Vagina (tissue), 2 donors: ENCODE measurements at places on chromosomes 16 and 17.

DNA sequence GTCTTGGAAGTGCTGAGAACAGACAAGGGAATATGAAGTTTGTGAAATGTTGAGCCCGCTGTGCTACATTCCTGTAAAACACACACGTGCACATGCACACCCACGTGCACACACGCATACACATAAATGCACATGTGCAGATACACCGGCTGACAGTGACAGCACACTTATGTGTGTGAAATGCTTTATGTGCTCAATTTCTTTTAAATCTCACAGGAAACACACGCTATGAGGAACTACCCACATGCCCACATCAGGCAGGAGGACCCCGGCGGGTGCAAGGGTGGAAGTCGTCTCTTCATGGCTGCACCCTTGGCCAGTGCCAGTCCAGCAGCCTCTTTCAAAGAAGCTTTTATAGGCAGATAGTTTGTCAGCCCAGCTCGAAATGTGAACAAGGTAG lies 561 bp upstream of the WFDC1 start:
- DNase-seq, result no peak

DNA sequence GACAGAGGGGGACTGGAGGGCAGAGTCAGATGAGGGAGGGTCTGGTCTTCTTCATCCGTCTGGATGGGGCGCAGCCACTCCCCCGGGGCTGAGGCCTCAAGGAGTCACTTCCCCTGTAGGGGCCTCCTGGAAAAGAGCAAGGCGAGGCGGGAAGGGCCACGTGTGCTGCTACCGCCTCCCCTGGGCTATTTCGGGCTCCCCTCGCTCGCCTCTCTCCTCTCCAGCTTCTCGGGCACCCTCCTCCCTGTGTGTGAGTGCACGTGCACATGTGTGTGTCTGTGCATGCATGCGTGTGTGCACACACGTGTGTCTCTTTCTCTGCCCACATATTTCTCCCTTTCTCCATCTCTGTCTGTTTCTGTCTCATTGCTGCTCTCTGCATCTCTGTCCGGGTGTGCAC lies 10.1 kb downstream of the GSG1L start:
- no peak for DNase-seq

- DNase-seq, result no peak
Measured at GRCh38 chr16:50613281-50613963, 65.2 kb downstream of the NKD1 start.

GRCh38 chr16:4675864-4676786 lies 17.2 kb upstream of the NUDT16L1 start:
- DNase-seq, result no peak

DNA sequence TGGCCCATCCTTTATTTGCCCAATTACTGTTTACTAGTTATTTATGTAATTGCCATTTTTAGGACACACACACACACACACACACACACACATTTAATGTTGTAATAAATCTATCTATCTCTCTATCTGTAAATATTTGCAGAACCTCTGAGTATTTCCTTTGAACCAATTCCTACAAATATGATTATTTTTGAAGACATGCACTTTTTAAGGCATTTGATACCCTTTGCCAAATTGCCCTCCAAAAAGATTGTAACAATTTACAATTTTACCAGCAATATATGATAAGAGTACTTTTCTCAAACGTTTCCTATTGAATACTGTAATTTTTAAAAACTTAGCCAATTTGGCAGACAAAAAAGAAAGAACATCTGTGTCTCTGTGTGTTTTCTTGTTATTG lies 143.8 kb upstream of the FOXF1 start:
- DNase-seq, result no peak

DNA sequence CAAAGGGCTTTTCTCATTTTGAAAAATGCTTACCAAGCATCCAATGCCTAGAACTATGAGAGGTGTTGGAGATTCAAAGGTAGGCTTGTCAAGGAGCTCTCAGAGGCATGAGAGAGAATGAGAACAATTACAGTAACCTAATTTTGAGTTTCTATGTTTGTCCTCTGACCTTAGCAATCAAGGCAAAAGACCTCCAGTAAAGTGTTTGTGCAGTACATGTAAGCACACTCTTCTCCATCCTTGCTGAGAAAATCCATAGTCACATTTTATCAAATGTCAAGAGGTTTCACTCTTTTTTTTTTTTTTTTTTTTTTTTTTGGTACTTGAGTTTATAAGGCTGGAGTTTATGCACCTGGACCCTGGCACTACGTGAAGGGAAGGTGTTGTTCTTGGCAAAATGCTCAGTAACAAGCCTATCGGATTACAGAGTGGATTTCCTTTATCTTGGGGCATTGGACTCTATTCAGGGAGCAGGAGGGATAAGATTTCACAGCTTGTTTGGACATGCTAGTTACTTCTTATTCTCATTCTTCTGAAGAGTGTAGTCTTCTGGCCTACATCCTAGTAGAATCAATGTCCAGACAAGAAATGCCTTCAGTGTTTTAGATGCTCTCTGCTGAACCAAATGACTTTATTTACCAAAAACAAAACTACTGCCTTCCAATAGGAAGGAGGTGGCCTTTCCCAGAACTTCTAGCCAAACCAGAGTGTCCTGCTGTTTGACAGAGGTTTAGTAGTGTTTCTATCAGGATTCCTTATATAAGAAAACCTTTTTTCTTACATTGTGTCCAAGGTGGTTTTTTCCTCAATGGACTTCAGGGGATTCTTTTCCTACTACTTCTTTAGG lies 21.9 kb downstream of the KCNJ2 start:
- DNase-seq, result no peak
